ENCODE measurements at places on chromosomes 12 and 14.

DNA sequence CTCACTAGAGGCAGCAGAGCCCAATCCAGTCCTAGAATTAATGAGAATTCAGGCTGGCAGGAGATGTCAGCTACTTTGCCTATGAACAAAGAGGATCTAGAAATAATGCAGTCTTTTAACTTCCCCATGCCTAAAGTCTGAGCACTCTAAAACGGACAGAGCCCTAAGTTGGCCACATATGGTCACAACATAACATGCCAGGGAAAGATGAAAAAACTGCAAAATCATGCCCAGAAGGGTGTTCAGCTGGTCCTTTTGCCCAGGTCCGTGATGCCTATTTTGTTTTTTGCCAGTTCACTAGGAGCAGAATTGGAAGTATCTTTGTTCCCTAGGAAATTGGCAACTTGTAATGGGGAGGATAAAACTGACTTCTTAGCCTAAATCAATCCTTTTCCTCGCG lies 20.3 kb upstream of the LMNTD1 start:
- DNase-seq: no peak

DNA sequence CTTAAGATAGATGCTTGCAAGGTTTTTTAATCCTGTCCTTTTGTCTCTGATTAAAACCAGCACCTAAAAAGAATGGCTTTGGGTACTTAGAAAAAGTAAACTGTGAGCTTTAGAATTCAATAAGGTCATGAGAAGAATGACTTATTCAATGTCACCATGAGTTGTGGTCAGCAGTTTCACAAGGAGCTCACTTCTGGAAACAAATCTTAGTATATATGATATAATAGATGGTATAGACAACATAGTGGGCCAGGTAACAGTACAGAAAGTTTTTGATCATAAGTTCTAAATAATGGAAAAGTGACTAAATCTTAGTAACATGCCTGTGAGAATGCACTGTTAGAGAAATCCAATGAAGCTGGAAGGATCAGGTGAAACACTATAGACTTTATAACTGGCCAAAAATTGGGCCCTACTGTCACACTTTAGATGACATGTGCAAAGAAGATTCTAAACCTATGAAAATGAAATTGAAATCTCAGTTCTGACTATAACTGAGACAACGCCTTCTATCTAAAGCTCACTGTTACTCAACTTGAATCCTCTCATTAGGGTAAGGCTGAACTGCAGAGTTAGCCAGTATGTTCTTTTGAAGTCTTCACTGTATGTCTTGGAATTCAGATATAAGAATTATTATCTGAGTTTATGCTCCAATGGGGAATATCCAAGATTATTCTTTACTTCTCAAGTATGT lies 42.4 kb upstream of the RAD51AP1 start:
- no peak for DNase-seq

DNA sequence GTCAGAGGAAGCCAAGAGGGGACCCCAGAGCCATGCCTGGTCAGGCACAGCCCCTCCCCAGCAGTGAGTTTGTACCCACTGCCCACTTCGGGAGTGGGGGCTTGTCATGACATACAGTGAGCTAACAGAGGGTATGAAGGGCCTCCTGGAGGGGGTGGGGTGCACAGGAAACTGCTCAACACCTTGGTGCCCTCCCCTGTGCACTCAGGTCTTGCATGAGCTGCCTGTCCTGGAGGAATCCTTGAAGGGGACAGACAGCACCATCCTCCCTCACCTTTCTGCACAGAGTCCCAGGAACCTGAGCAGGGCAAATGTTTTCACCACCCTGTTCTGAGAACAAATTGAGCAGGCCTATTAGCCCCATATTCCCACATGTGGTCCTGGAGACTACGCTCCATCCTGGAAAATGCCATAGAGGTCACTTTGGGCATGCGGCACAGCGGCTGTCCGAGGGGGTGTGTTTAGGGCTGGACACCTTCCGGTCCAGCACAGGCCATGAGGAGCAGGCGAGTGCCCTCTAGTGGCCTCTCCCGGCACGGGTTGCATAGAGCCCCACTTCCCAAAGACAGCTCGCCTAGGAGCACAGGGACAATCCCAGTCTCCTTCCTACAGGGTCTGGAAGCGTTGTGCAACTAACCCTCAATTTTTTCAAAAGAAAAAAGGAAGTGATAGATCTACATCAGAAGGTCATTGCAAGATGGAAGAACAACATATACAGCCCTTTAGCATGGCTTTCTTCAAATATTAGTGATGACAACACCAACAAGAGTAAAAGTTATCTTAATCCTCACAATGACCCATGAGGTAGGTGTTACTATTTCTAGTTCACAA lies 31.9 kb upstream of the ZFP36L1 start:
- DNase-seq: no peak

- DNase-seq: no peak
Observed at GRCh38 chr14:96001866-96002497, 37.2 kb upstream of the C14orf132 start.

DNA sequence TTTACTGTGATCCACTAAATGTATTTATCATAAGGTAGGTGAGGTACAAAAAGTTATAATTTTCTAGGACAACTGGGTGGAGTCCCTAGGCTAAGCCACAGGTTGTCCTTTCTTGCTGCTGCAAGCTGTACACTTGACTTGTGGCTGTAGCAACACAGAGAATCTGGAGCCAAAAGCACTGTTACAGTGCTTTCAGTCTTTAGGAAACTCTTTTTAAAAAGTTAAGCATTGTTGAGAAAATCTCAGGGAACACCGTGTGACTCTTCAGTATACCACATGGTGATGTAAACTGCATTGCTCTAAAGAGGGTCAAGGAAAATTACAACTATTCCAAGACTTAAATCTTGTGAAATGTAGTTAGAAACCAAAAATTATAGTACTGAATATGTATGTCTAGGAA lies 11.4 kb downstream of the SLC15A5 start:
- no peak for DNase-seq

GRCh38 chr12:98228683-98229539 lies 286.5 kb upstream of the TMPO start:
- no peak for DNase-seq

- no peak for DNase-seq
Observed at GRCh38 chr12:106914796-106915634, 40.7 kb upstream of the TMEM263 start.

- no peak for DNase-seq
Observed at GRCh38 chr14:69320581-69321365, 60.8 kb downstream of the GALNT16 start.

DNA sequence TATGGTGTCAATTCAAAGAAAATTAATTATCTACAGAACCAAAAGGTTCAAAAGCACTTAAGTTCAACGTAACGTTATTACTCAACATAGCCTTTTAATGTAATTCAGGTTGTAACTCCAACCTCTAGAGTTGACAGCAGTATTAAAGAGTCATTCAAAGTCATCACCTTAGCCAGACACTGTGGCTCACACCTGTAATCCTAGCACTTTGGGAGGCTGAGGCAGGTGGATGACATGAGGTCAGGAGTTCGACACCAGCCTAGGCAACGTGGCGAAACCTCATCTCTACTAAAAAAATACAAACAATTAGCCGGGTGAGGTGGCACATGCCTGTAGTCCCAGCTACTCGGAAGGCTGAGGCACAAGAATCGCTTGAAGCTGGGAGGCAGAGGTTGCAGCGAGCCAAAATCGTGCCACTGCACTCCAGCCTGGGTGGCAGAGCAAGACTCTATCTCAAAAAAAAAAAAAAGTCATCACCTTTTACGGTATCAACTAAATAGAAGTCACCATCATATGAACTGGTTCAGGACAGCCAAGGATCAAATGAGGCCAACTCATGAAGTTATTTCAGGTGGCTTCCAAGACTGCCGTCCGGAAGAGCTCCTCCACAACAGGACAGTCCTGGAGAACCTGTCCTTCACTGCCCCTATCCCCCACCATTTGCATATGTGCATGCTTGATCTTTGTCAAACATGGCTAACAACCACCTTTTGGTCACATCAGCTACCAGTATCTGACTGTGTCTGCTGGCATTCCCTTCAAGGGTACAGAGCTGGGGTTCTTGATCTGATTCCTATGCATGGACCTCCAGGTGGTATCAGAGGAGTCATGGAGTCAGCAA lies 4.2 kb downstream of the PPTC7 start:
- no peak for DNase-seq

- DNase-seq: no peak
Observed at GRCh38 chr12:31259136-31259886, 66.6 kb downstream of the SINHCAF start.

DNA sequence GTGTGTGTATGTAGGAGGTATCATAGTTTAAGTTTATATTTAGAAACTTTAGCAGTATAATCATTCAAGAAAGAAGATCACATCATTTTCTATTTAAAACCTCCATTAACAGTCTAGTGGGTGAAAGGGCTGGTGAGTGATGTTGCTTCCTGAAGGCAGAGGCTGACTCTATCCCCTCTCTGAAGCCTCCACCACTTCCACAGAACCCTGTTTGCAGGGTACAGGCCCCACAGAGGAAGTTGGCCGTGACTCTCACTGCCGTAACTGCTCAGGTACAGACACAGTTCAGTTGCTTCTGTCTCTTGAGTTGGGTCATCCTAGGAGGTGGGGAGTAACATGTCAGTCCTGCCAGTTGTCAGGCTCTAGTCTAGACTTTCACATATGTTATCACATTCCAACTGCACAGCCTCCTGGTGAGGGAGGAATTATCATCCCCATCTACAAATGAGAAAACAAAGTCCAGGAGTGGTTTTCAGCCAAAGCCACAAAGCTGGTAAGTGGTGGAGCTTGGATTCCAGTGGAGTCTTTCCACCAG lies 31.5 kb downstream of the CFL2 start:
- DNase-seq: no peak

DNA sequence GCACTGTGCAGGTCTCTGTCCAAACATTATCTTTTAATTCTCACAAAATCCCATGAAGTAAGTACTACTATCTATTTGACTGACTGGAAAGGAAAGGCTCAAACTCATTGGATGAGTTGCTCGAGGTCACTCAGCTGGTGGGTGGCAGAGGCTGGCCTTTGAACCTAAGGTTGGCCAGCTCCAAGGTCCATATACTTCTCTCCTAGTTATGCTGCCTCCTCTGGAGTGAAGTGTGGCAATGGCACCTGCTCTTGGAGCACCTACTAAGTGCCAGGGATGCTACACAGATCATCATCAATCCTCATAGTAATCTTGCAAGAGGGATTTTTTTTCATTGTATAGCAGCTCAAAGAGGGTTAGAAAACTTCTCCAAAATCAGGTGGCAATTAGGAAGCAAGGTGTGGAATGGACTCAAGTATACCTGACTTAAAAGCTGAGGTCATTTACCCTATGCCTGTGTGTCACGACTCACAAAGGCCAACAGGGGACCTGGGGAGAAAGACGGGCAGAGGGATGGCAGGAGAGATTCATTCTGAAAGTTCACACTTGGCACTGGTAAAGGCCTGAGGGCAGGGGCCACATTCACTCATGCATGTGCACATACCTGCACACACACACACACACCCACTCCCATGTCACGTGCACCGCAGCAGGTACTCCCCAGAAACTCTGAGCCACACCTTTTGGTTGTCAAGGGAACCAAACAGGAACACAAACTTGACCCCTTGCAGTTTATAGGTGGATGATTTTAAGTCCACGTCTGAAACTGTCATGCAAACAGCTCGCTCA lies 146.4 kb downstream of the FOXN3 start:
- DNase-seq: no peak

GRCh38 chr12:99381992-99382391 lies 265.6 kb upstream of the GARIN6 start:
- no peak for DNase-seq

GRCh38 chr12:58086006-58086405 lies 144.6 kb downstream of the ATP23 start:
- no peak for DNase-seq

All from activated CD8-positive, alpha-beta memory T cell treated with anti-CD3 and anti-CD28 coated beads for 1 hour (primary cell).